ENCODE measurements at places on chromosomes 1 and 21.

GRCh38 chr21:34536311-34536710 is 24.3 kb upstream of the KCNE1 start:
- DNase-seq: no peak

GRCh38 chr21:29193901-29194300 is 63.5 kb downstream of the MAP3K7CL start:
- DNase-seq: no peak

GRCh38 chr1:206505702-206506355 is 1.5 kb upstream of the RASSF5 start:
- DNase-seq: no peak

GRCh38 chr1:100164702-100165101 is 13.4 kb downstream of the LRRC39 start:
- no peak for DNase-seq

DNA sequence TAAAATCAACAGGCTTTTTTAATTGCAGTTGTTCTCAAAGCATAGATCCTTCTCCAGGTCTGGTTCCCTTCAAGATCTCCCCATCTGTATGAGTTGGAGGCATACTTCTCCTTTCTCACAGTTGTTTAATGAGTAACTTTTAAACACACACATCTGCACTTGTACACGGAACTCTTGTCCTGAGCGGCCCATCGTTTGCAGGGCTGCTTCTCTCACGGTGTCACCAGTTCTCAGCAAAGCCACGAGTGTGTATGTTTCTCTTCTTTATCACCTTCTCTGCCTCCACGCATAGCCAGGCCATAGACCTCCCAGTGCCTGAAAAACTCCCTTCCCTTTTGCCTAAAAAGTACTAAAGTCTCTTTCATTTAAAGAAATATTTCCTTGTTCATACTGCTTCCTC is 68.7 kb upstream of the ROR1 start:
- no peak for DNase-seq

GRCh38 chr1:236509647-236510401 is 14.0 kb upstream of the LGALS8 start:
- DNase-seq: no peak

- DNase-seq: no peak
Observed at GRCh38 chr1:240888787-240889048, 276.8 kb upstream of the GREM2 start.
